Chondrocyte (in vitro differentiated cells): ENCODE measurements at places on chromosomes 3 and 15. TPM values are rescaled to one million over a fixed set of nuclear protein-coding genes. Genes with fewer than 3 reads are reported as not detected.

DNA sequence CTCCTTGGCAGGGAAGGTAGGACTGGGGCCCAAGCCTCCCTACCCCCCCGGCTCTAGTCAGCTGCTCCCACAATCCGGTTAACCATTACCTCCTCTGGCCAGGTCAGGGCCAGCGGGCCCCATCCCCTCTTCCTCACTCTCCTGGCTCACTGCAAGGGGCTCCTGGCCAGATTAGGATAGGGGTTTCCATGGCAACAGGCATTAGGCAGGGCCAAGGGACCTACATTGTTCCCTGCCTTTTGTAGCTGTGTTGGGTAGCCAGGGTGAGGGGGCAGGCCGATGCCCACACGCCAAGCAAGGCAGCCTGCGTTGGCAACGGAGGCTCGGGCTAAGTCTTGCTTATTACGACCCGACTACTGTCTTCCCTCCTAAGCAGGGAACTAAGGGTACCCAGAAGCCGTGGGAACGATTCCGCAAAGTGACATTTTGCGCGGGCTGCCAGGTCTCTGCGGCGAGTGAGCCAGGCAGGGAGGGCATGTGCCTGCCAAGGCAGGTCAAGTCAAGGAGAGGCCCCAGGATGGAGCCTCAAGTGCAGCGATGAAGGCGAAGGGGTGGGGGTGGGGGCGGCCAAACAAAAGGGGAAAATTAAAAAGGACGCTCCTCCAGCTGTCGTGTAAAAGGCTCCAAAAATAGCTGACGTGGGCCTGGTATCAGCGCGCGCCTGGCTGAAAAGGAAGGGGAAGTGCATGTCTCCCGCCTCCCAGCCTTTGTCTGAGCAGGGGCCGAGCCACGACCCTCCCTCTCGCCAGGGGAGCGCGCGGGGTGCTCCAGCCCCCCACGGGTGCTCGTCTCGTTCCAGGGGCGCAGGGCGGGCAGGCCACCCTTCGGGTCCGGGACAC, 919 bp downstream of the IDH2 start:
- no peak for DNase-seq

- DNase-seq: no peak
These were observed 75.2 kb downstream of the FBXL22 start for GRCh38 chr15:63672369-63672768.

DNA sequence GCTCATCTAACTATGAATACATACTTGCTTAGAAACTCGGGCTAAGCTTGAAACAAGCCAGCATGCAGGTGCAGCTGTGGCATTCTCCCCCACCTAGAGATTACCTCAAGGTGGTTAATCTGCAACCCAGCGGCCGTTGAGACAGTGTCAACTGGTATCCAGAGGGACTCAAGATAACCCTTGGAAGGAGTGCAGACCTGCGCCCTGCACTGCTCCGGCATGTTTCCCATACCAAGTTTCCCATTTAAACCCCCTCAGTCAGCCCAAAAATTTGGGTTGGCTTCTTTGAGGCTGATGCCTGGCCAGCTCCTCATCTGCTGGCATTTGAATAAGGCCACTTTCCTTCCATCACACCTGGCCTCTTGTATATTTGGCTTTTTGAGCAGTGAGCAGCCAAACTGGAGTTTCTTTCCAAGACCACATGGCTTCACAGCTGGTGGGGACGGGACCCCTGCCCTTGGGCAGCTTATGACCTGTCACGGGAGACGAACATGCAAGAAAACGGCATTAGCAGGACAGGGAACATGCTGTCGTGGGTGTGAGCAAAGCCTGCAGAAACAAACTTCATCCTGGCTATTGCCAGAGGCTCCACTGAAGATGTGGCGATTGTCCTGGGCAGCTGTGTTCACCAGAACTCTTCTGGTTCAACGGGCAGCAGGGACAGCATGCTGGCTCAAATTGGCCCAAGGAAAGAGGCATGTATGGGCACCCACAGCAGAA, 98.2 kb downstream of the PLXNA1 start:
- peak; percentile 49 for DNase-seq

DNA sequence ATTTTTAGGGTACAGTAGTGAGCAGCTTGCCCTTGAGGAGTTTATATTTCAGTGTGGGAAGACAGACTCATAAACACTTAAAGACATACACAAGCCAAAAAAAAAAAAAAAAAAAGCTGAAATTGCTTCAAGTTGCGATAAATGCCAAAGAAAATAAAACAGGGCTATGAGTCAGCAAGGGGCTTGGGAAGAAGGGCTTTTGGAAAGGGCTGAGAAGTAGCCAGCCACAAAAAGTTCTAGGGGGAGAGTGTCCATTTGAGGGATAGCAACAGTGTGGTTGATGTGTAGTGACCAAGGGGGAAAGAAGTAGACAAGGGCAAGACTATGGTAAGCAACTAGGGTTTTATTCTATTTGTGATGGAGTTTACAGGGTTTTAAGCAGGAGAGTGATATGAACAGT, 185.5 kb downstream of the ADAMTS9 start:
- no peak for DNase-seq

GRCh38 chr3:195537995-195538394, 5.1 kb downstream of the PPP1R2 start:
- no peak for DNase-seq

- no peak for DNase-seq
These were observed 17.4 kb downstream of the PTPN23 start for GRCh38 chr3:47398228-47398627.

DNA sequence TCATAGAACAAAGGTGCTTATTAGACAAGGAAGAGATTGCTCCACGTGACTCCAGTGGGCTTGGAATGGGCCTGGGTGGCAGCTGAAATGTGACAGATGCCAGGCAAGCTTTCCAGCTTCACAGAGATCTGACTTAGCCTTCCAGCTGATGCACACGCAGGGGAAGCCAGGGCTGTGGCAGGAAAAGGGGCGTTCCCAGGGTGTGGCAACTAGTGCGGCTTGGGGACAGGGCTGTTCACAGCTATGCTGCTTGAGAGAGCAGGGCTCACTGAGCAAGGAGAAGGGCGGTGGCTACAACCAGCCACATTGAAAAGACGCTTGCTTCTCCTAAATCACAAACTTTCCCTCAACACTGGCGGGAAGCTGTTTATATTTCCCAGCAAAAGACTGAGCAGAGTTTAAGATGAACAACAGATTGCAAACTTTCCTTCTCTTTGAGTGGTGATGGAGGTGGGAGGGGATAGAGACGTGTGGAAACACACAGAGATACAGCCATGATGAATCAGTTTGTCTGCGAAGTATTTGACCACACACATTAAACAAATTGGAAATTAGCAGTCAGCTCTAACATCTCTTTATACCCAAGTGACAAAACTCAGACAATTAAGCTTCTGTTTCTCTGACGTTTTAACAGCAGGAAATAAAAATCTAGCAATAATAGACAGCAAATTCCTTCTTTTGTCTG, 127.5 kb downstream of the BDH1 start:
- DNase-seq: no peak

DNA sequence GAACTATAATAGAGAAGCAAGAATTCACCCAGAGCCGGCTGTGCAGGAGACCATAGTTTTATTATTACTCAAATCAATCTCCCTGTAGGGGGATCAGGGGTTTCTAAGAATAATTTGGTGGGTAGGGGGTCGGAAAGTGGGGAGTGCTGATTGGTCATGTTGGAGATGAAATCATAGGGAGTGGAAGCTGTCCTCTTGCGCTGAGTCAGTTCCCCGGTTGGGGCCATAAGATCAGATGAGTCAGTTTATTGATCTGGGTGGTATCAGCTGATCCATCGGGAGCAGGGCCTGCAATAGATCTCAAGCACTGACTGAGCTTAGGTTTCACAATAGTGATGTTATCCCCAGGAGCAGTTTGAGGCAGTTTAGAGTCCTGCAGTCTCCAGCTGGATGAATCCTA, 97.0 kb upstream of the SNRPN start:
- no peak for DNase-seq

DNA sequence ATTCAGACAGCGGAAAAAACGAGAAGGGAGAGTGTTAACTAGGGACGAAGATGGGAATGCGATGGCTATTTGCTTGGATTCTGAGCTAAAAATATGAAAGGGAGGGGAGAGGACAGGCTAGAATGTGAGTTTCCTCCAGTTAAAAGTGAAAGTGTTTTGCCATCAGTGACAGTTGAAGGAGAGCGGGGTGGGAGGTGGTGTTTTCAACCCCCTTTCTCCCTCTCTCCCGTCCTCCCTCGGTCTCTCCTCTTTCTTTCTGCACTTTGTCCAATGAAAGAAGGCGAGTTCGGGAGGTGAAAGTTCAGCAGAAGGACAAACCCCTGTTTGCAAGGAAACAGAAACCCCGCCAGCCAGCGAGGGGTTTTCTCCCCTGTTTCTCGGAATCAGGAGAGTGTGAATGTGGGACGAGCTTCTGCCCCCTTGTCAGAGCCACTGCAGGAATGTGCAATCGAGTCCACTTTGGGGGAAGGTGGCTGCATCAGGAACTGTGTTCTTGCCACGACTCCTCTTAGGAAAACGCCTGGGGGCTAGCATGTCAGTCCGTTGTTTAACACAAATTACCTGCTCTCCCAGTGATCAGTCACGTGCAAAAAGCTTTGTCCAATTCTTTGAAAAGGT, 975 bp upstream of the FOXP1 start:
- DNase-seq: no peak

DNA sequence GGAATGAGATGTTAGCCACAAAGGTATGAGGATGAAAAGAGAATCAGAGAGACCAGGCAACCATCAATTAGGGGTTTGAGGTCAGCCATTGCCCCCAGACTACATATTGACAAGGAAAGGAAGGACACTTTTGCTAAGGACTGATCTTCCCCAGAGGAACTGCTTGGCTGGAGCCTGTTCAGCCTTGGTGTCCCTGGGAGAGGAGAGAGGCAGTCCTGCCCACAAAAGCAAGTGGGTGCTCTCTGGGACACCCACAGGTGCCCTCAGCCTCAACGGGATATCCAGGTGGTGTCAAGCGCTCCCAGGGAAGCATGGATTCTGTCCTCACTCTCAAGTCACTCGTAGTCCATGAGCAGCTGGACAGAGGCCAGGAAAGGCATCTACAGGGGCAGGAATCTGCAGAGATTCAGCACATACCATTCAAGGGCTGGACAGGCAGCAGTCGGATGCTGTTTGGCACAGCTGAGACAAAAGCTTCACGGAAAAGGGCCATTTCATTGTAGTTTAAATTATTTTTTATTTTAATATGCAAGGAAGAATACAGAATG, 166.2 kb downstream of the UACA start:
- no peak for DNase-seq

GRCh38 chr3:125634336-125634950, 39.1 kb upstream of the OSBPL11 start:
- no peak for DNase-seq

GRCh38 chr3:72745146-72745999, 102.9 kb downstream of the SHQ1 start:
- DNase-seq: no peak

DNA sequence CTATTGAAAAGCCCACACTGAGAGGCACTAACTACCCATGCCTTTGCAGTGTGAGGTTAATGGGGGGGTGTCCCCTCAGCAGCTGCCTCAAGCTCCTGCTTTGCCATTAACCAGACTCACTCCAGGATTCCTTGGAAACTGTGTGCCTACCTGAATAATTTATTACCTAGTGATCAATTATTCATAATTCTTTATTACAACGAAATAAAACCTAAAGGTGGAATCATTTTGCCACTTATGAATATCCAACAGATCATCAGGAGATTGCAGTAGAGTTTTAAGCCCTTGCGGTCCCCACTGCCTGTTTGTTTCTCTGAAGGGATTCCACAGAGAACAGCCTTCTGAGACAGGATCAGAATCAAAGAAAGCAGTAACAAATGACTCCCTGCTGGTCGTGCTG, 23.3 kb downstream of the NEK11 start:
- DNase-seq: no peak

DNA sequence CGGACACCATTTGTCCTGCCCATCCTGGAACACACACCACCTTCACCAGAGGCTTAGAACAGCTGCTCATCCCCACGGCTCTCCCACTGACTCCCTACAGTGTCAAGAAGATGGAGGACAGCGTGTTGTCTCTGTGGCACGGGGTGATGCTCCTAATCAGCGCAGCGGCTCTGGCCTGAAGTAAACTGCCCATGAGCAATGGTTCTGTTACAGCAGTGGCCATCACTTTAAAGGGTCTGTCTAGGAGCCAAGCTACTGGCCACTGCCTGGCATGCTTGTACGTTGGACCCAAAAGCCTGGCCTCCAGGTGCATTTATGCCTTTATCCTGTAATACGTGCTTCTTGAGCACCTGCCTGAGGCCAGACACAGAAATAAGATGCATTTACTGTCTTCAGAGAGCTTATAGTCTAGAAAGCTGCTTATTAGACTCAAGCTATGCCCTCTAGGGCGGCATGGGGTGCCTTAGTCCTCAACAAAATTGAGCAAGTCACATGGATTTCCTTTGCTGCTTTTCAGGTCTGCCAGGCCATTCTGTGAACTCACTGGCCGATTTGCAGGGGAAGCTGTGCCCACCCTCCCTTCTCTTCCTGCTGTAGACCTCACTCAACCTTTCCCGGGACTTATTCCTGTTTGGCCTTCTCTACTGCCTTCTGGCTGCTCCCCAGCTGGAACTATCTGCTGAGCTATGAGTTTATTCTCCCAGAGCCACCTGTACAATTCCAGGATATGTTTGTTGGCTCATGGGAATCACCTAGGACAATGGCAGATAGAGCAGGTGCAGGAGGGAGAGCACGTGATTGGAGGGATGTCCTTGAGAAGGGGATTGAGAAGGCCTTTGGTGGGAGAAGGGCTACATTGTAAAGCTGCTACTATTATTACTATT, 51.9 kb downstream of the STARD5 start:
- no peak for DNase-seq

GRCh38 chr3:194327218-194328052, 23.7 kb downstream of the CPN2 start:
- no peak for DNase-seq

DNA sequence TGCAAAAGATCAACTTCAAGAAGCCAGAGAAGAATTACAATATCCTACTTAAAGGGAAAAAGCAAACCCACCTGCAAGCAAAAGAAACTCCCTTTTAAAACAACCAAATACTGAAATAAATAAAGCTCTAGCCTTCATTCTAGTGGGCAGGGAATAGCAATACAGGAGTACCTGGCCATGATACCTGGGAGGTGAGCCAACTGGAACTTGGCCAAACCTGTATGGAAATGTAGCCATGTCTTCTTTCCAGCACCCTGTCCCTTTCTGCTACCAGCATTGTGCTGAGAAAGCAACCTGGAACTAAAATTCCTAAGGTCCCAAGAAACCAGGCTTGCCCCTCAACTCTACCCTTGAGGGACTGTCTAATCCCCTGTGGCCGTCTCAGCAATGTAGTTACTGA, 530.0 kb downstream of the EPHB1 start:
- DNase-seq: no peak

The RLBP1 gene
- not detected in 3 replicates for total RNA-seq

The SLCO3A1 gene
- total RNA-seq: 2.2 to 3.7 TPM (median 2.8 TPM) in 3 replicates

The ZNF80 gene
- not detected in 3 replicates for total RNA-seq

The OR5K2 gene
- total RNA-seq: not detected in 3 replicates

The FRMD4B gene
- total RNA-seq: 3.7 to 10.6 TPM (median 4.1 TPM) in 3 replicates

The GATM gene
- total RNA-seq: 0.30 TPM in 1 of 3 replicates, not detected in the others

The TUSC7 gene
- total RNA-seq: not detected in 3 replicates

The KCNMB2 gene
- 0.27 TPM in 1 of 3 replicates, not detected in the others for total RNA-seq

The CSPG4 gene
- total RNA-seq: 302 to 607 TPM (median 595 TPM) in 3 replicates
